Stimulated activated CD8-positive, alpha-beta memory T cell treated with anti-CD3 and anti-CD28 coated beads, Interleukin-7, amount 100 ng/mL, for 1 hour (primary cell): ENCODE measurements at places on chromosomes 1 and 21.

GRCh38 chr1:27161594-27161993 is 6.7 kb upstream of the SLC9A1 start:
- no peak for DNase-seq

DNA sequence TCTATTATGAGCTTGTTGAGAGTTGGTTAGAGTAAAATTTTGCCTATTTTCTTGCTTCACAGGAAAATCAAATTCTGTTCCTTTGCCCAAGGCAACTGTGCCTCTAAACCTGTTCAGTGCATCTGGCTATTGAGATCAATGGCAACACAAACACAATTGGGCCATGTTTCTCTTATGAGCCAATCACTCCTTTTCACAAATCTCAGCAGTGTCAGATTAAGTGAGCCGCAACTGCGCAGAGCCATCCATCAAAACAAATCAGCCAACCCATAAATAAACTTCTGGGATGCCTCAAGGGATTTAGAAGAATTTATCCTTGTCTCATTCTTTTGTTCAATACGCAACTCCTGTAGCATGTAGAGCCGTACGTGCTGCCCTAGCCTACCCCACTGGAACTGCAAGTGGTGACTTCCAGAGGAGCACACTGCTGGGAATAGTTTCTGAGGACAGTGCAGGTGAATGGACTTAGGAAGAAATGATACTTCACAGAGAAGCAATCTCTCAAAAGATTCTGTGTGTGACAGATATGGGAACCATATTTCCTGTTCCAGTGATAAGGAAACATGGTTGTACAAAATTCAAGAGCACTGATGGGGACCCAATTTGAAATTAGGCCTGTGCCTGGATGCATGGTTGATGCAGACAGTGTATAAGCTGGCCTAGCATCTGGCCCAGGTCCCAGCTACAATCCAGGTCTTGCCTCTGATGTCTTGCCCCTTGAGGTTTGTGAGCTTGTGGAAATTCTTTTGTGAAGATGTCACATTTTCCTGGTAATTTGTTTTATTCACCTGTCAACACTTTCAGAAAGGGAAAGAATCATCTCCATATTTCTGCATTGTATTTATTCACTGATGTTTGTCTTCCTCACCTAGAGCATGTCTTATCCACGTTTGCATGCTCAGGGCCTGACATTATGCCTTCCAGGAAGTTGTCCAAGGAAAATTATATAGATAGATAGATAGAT is 166.2 kb downstream of the URB2 start:
- DNase-seq, result no peak

GRCh38 chr1:207519505-207520399 is 23.8 kb downstream of the CR1 start:
- no peak for DNase-seq

GRCh38 chr1:10898921-10899320 is 102.5 kb upstream of the CASZ1 start:
- DNase-seq, result no peak

DNA sequence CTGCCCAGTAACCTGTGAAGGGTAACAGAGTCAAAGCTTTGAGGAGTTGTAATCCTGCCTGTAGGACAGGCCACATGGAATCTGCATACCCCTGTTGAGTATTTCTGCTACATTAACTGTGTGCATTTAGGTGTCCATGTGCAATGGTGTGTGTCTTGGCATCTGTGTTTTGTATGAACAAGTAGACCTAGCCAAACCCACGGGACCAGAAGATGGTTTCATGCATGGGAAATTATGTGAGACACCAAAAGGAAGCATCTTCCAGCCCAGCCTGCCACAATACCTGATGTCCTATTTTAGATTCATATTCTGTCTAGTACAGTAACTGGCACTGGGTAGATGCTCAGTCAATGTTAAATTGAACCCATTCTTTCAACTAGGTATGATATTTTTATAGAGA is 70.8 kb upstream of the KCND3 start:
- no peak for DNase-seq

GRCh38 chr21:14523234-14523633 is 22.9 kb downstream of the SAMSN1 start:
- DNase-seq, result peak; percentile 19

- DNase-seq, result no peak
These were observed 53.6 kb downstream of the FBXO42 start for GRCh38 chr1:16298653-16299052.

DNA sequence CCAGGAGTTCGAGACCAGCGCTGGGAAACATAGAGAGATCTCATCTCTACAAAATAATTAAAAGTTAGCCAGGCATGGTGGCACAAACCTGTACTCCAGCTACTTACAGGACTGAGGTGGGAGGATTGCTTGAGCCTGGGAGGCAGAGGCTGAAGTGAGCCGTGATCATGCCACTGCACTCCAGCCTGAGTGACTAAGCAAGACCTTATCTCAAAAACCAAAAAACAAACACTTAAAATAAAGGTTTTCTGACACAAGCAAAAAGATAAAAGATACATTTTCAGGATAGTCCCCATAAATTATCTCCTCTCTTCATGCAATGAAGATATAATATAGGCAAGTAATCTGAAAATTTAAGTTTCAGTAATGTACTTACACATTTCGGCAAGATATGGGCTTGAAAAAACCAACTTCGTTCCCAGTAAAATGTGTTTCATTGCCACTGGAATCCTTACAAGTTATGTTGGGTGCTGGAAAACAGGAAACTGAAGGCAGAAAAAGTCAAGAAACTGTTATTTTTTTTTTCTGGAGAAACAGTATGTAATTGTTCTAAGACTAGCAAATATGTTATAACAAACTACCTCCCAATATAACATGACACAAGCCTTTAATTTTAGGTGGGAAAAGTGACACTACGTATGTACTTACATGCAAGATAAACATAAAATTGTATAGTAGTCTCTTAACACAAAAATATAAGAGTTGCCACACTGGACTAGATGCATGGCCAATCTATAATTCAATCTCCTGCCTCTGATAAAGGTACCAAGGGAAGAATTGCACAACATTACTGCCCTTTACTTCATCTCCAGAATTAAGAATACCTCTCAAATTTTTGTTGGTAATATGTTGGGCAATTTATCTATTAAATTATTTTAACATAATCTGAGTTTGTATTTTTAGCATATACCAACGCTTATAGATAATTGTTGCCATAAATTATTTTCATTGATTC is 15.7 kb downstream of the TM2D1 start:
- no peak for DNase-seq

DNA sequence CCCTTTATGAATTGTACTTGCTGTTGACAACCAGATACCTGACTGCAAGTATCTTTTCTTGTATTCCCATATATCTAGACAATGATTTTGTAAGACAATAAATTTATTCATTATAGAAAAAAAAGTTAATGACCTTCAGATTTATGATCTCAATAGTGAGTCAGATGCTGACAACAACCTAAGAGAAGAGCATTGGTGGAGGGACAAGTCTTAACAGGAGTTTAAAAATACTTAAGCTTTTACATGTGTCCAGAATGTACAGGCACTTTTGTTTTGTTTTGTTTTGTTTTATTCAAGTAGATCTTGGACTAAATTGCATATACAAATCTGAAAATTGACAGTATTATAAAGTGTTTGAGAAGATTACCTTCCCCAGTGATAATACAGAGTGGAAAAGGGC is 1544.6 kb upstream of the B3GALT2 start:
- no peak for DNase-seq

- no peak for DNase-seq
These were observed 767.3 kb upstream of the ADAMTS5 start for GRCh38 chr21:27734146-27734545.

DNA sequence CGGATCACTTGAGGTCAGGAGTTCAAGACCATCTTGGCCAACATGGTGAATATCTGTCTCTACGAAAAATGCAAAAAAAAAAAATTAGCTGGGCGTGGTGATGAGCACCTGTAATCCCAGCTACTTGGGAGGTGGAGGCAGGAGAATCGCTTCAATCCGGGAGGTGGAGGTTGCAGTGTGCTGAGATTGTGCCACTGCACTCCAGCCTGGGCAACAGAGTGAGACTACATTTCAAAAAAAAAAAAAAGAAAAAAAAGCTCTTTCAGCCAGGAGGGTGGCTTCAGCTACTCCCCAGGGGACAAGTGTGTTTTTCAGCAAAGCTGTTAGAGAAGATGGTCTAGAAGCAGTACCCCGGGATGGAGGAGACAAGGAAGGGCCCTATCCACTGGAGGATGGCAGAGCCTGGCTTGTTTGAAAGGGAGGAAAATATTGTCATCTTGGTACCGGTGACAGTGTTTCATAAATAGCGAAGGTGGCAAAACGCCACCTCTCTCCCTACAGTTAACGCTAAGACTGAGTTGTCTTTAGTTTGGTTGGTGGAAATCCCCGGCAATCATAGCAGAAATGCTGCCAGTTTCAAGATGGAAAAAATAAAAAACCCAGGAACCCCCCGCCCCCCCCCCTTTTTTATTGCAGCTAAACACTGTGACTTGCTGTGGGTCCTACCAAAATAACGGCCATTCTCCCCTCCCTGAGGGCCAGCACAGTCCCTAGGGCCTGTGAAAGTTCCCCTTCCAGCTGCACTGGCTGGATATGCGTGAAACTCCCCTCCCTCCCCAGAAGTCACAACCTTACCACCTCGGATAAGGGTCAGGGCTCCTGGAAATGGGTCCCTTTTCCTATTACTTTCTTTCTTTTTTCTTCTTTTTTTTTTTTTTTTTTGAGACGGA is 3.5 kb downstream of the PIK3CD start:
- no peak for DNase-seq

DNA sequence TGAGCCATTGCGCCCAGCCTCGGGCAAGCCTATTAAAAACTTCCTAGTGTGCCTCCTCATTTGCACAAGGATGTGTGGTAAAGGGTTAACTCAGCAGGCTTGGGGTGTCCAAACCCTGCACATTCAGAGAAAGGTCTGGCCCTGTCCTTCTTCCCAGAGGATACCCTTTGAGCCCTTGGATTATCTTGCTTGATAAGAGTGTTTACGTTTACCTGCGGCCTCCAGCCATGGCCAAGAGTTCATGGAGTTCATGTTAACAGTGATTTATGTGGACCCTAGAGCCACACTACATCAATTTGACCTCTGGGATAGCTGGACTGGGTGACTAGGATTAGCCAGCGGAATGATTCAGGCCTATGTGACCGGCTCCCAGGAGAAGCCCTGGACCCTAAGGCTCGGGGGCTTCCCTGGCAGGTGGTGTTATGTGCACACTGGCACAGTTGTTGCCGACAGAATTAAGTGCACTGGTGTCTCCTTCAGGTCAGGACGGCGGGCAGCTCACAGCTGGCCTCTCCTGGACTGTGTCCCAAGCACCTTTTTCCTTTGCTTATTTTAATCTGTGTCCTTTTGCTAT is 7.7 kb upstream of the TCP10L start:
- DNase-seq, result no peak

DNA sequence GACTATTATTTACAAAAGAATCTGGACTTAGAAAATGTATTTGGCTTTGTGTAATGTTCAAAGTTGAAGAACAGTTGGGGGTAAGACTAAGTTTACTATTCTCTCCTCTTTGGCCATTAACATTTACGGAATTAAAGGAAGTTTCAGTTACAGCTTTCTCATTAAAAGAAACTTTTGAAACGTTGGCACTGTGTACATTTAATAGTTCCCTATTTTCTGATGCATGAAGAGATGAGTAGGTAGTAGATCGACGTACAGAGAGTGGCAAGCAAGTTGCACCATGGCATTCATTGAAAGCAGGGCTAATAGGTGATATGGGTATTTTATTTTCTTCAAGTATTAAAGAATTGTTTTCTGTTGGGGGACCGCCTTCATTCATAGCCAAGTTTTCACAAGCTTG is 3.2 kb downstream of the ASPM start:
- no peak for DNase-seq

GRCh38 chr1:222182641-222183040 is 365.3 kb downstream of the HHIPL2 start:
- no peak for DNase-seq

DNA sequence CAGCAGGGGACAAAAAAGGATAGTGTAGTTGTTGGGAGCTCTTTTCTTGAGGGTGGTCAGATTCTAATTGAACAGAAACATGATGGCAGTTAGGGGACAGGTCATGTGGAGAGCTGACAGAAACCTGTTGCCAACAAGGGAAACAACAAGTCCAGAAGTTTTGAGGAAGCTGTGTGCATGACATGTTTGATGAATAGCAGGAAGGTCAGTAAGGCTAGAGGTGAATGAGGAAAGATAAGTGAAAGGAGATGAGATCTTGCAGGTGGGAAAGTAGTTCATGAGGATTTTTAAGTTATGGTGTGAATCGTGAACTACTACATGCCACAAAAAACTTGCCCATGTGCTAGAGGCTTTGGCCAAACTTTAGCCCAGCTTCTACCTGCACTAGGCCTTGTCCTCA is 1817.4 kb downstream of the MRPL39 start:
- DNase-seq, result no peak
